Ovary (tissue), 10 donors: ENCODE measurements at places on chromosomes 4 and X. TPM values are rescaled to one million over a fixed set of nuclear protein-coding genes. Genes with fewer than 3 reads are reported as not detected.

The MAGEA8 gene
- not detected for polyA plus RNA-seq

The ZNF41 gene
- 7.8 TPM for polyA plus RNA-seq

GRCh38 chrX:122087341-122087740 lies 1039.9 kb downstream of the GLUD2 start:
- DNase-seq = no peak

The MAGEA10 gene
- polyA plus RNA-seq = not detected

- DNase-seq = peak; percentile 52
Observed at GRCh38 chr4:183987987-183988392, 82.9 kb downstream of the STOX2 start.

DNA sequence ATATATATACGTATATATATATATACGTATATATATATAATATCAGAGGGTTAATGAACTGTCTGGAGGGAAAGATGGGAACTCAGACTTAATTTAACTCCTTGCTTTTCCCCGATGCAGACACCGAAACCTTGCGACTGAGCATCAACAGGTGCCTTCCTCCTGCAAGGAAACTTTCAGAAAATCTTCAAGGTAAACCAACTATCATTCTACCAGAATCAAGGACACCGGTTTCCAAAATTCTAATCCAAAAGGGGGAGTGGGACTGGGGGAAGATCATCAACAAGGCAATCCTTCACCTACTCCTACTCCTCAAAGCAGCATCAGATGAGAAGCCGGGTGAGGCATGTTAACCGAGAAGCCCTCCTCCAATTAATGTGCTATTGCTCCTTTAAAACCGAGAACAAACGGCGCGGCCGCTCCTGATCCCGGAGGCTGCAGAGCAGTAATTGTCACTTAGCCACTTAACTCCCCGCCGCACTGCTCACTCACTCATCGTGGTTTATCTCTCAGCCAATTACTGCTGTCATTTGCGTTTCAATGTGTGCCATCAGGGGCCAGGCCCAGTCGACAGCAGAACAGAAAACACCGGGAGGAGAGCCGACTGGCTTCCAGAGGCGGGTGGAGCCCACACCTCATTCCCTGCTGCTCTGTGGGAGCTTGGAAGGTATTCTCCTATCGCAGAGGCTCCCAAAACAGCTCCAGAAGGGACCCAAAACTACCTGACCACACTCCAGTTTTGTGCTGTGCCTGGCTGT lies 61.7 kb downstream of the MAML3 start:
- no peak for DNase-seq

DNA sequence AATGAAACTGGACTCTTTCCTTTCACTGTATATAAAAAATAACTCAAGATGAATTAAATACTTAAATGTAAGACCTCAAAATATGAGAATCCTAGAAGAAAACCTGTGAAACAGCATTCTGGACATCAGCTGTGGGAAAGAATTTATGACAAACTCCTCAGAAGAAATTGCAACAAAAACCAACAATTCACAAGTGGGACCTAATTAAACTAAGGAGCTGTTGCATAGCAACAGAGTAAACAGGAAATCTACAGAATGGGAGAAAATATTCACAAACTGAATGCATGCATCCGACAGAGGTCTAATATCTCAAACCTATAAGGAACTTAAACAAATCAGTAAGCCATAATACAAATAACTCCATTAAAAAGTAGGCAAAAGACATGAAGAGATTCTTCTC lies 851.7 kb upstream of the PCDH10 start:
- no peak for DNase-seq

DNA sequence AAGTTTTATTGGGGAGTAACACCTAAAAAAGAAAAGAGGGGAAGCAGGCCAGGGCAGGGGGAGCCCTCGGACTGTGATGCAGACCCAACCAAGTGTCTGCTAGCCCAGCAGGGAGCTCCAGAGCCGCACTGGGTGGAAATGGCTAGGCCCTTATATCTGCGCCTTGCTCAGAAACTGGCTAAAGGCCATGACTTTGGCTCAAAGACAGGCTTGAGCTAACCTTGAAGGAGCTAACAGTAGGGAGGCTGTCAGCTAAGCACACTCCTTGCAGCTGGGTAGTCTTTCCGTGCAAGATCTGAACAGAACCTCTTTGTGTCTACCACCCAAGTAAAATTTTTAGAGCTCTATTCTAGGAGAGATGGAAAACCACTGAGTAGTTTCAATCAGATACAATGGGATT lies 43.0 kb downstream of the SEPSECS start:
- DNase-seq = no peak

- DNase-seq = no peak
Observed at GRCh38 chrX:3379111-3379510, 32.7 kb upstream of the MXRA5 start.

DNA sequence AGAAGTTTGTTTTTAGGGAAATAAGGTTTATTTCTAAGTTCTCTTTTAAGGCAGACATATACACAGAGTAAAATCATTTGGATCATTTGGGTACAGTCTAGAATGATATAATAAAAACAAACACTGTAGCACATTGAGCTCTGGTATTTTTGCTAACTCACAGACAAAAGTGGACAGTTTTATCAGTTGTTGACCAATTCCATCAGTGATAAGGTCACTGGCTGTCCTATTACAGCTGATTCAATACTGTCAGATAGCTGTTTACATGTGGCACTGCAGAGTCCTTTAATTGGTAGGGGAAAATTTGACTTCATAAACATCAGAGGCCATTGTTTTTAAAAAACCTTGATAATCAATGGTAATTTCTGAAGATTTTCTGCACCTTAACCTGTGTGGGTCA lies 3.5 kb downstream of the IBSP start:
- no peak for DNase-seq

- no peak for DNase-seq
Observed at GRCh38 chr4:11511321-11511720, 82.6 kb upstream of the HS3ST1 start.

DNA sequence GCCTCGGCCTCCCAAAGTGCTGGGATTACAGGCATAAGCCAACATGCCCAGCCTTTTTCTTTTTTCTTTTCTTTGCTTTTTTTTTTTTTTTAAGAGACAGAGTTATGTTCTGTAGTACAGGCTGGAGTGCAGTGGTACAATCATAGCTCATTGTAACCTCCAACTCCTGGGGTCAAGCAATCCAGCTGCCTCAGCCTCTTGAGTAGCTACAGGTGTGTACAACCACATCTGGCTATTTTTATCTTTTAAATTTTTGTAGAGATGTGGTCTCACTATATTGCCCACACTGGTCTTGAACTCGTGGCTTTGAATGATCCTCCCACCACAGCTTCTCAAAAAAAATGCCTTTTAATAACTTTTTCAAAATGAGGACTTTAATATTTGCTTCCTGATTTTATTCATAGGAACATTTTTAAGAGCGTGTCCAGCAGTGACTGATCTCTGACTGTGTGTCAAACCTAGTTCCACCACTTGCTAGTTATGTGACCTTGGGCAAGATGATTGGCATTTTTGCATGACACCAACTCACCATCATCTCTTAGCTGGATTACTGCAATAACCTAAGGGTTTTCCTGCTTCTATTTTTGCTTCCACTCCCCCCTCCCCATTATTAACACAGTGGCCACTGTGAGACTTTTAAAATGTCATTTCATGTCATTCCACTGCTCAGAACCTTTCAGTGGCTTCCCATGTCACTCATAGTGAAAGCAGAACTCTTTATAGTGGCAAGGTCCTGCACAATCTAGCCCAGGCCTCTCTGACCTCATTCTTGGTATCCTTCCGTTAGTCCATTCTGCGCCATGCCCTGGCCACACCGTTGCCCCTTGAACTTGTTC lies 4.5 kb upstream of the TNIP3 start:
- no peak for DNase-seq

GRCh38 chr4:80097400-80098177 lies 24.6 kb upstream of the ANTXR2 start:
- DNase-seq = no peak

The MMRN1 gene
- polyA plus RNA-seq = 30.8 TPM

The XG gene
- polyA plus RNA-seq = 0.27 TPM

- DNase-seq = no peak
Observed at GRCh38 chr4:6427439-6428090, 44.8 kb downstream of the PPP2R2C start.

The CABS1 gene
- not detected for polyA plus RNA-seq

- DNase-seq = no peak
Observed at GRCh38 chr4:178970433-178971140, 1528.3 kb upstream of the AGA start.

The BTK gene
- polyA plus RNA-seq = 0.81 TPM

The C4orf50 gene
- polyA plus RNA-seq = 0.04 TPM

- no peak for DNase-seq
Observed at GRCh38 chr4:3122081-3122563, 47.6 kb downstream of the HTT start.

The SLIT2 gene
- 16.1 TPM for polyA plus RNA-seq

The MRPS18C gene
- polyA plus RNA-seq = 46.5 TPM

The TLR2 gene
- 2.0 TPM for polyA plus RNA-seq

DNA sequence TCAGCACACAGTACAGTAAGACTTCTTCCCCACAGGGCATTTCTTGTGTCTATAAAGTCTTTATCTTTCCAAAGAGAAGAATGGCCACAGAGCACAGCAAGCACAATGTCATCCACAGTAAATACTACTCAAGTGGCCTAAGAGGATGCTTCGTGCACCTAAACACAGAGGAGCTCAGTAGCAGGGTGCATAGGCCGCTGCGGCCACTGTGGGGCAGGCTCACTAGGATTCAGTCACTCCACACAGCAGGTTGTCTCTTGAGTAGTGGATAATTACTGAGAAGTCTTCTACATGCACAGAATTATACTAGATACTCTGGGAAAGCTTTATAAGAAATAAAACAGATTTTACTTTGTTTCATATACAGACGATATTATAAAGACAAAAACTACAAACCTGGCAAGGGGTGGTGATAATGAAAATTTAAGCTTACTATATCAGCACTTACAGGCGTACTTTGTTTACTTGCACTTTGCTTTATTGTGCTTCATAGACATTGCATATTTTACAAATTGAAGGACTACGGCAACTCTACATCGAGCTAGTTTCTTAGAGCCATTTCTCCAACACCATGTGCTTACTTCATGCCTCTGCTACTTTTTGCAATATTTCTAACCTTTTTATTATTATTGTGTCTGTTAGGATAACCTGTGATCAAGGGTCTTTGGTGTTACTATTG lies 78.5 kb downstream of the PRDM5 start:
- DNase-seq = peak; percentile 19

- DNase-seq = no peak
Observed at GRCh38 chr4:95537191-95537590, 11.6 kb downstream of the UNC5C start.

DNA sequence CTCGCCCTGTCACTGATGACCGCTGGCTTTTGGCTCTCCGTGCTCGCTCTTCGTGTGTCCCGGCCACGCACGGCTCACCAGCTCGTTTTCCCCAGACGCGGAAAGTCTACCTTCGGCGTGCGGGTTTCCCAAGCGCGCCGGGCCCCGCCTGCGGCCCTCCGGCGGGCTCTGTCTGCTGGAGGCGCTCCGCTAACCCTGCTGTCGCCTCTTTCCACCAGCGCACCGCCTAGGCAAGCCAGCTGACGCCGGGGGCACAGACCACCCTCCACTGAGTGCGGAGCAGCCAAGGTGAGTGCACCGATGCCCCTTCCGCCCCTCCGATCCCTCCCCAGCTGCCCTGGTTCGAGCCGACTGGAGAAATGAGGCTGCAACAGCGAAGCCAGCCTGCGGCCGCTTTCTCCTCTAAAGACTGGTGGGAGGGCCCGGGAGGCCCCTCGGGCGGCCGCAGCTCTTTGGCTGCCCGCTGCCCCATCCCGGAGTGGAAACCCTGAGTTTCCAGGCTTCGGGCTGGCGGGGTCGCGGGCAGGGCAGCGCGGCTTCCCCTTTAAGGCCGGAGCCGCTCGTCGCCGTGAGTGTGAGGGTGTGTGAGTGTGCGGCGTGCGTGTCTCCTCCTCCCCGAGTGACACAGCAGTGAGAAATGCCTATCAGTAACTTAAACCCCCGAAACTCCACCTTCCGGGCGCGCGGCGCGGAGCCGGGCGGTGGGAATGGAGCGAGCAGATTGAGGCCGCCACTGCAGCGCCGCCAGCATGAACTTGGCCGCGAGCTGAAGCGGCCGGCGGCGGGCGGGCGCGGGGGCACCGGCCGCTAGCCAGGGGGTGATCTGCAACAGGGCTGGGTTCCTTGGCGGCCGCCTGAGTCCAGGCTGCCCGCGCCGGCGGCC lies at the start of gene MAMLD1:
MAMLD1 (plus strand) TSS at position 719 of the 883 bp plus-strand sequence. CDS start 82,200 bp downstream, outside the sequence.
- peak; percentile 80 for DNase-seq

GRCh38 chr4:131644619-131645018 lies 1504.5 kb upstream of the PCDH10 start:
- no peak for DNase-seq

DNA sequence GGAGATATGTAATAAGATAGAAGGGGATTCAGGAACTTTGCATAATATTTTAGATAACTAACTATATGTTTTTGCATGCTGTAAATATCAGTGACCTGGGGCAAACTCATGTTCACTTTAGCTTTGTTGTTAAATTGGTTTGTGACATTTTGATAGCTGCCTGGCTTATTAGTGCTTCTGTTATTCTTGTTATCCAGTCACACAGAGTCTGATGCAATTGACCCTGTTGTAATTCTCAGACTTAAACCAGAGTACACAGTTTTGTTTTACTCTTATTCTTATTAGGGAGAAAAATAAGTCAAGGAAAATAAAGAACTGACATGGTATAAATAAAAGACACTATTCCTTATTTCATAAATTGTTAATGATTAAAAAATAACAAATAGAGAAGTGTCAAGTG lies 516.7 kb upstream of the SLIT2 start:
- no peak for DNase-seq

GRCh38 chrX:19791562-19791961 lies 95.8 kb downstream of the SH3KBP1 start:
- DNase-seq = no peak

- DNase-seq = no peak
Observed at GRCh38 chrX:134803060-134803459, 144.8 kb upstream of the PLAC1 start.

GRCh38 chrX:78650906-78651437 lies 8.2 kb downstream of the RTL3 start:
- DNase-seq = no peak
